ENCODE measurements at places on chromosomes 5 and 9.

DNA sequence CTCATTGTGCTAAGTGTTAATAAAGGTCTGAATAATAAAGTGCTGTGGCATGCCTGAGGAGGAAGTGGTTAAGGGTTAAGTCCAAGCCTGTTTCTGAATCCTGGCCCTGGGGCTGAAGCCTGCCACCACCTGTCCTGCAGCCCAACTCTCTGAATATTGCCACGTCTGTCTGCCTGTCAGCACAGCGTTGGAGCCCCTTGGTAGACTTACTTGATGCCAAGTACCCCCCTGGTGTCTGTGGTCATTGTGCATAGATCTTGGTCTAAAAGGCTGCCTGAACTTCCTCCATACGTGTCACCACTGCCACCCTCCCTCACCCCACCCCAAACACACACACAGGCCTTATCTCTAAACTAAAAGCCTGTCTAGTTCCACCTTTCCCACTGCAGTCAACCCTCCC, 35.4 kb upstream of the SLC2A8 start:
- no peak for DNase-seq

GRCh38 chr9:115146581-115147021, 28.6 kb upstream of the TNC start:
- no peak for DNase-seq

- no peak for DNase-seq
Measured at GRCh38 chr9:75108571-75108970, 20.3 kb downstream of the OSTF1 start.

DNA sequence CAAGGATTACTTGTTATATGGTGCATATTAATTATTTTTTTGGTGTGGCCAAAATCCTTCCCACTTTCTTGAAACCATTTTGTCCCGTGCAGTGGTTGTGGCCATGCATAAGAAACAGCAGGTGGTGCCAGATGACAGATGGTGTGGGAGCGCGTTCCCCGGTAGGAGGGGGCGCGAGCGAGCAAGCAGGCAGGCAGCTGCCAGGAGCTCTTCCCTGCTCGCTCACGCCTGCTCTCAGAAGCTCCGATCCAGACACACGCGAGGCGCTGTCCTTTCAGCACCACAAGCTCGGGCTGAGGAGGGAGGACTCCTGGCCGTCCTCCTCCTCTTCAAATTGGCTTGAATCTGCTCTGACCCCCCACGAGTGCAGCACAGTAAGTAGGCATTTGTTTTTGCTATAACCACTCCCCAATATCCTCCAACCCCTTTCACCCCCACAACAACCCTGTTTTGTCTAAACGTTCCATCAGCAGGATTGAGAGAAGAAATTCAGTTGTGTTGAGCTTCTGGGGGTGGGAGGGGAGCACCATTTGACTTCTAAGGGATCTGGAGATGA, at the start of gene NSG2:
TSS of gene NSG2 (plus strand) at position 237 of the 556 bp plus-strand sequence. CDS start 1,050 bp downstream, outside the sequence.
- no peak for DNase-seq

DNA sequence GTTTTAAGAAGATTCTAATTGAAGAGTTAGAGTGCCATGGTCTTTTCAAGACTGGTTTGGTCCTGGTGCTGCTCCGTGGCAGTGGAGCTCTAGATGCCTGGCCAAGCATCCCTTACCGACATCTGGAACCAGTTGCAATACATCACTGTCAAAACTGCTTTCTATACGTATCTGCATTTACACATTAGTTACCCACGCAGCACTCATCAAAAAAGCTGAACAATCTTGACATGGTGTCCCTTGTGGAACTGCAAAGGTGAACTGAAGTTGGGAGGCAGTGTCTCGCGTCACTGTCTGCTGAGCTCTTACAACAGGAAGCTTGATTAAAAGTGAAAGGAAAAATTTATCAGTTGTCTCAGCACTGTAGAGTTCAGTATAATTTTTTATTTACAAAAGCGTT, 82.6 kb downstream of the PBX3 start:
- no peak for DNase-seq
